ENCODE measurements at places on chromosomes 4 and X.
A peak's percentile ranks its signal among the peaks of the same experiment; 100 is the strongest.

DNA sequence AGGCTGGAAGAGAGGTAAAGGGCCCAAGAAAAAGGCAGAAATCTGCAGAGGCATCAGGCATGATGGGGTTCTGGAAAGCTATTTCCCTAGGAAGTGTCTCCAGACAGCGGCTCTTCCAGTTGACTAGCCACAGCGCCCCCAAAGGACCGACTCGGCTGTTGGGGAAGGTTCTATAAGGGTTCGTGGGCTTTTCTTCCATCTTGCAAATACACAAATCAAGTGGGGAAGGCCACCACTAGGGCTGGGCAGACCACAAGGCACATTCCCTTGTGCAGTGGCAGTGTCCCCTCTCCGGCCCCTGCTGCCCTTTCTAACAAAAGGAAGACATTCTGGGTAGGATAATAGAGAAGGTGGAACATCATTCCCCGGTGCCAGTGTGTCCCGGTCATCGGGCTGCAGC, 18.2 kb downstream of the BCOR start:
- no peak for DNase-seq

GRCh38 chrX:56813318-56813837, 84.3 kb downstream of the NBDY start:
- DNase-seq: peak; percentile 63

DNA sequence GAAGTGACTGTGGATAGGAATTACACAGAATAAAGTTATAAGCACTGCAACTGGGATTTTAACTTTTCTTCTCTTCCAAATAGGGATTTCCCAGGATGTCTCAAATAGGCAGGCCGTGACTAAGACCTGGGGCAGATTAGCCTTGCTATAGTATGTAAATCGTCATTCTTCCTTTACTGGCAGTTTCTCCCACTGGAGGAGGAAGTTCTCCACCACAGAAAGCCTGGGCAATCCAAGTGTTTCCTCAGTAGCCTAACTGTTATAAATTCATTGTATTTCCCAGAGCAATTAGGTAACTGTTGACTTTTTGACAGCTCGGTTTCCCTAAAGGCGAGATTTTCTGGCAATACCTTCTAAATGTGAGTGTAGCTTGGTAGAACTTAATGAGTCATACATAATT, at the start of gene TNIP3:
Gene TNIP3, minus strand, starts transcription at position 31 of the 400 bp plus-strand sequence. CDS start 196 bp downstream, outside the sequence.
- DNase-seq: peak; percentile 54

- DNase-seq: no peak
Measured at GRCh38 chr4:100087743-100088142, 102.5 kb downstream of the DDIT4L start.

- DNase-seq: no peak
Measured at GRCh38 chr4:122911588-122911987, 10.8 kb downstream of the NUDT6 start.

DNA sequence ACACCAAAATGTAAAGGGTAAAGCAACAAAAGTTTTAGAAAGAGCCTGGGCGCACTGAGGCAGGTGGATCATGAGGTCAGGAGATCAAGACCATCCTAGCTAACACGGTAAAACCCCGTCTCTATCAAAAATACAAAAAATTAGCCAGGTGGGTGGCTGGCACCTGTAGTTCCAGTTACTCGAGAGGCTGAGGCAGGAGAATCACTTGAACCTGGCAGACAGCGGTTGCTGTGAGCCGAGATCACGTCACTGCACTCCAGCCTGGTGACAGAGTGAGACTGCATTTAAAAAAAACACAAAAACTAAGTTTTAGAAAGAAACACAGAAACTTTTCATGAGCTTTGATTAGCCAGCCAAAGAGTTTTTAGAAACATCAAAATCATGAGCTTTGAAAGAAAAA, 76.5 kb downstream of the APBB2 start:
- no peak for DNase-seq

DNA sequence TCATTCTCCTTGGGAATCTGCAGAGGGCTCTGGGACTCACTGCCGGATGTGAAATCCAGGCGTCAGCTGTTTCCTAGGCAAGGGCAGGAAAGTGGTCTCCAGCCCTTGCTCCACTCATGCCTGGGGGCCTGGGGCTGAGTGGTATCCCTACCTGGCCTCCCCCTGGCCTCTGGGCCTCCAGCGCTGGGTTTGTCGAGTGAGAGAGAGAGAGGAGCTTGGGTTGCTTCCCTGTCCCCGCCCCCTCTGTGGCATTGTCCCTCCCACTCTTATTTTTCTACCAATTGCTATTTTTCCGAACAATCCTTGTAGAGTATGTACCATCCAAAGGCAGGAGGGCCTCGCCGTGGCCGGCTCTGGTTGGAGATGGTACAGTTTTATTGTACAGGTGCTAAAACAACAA, 53.1 kb downstream of the ELF4 start:
- DNase-seq: no peak

- DNase-seq: no peak
Measured at GRCh38 chr4:20292739-20293138, 41.0 kb downstream of the SLIT2 start.

DNA sequence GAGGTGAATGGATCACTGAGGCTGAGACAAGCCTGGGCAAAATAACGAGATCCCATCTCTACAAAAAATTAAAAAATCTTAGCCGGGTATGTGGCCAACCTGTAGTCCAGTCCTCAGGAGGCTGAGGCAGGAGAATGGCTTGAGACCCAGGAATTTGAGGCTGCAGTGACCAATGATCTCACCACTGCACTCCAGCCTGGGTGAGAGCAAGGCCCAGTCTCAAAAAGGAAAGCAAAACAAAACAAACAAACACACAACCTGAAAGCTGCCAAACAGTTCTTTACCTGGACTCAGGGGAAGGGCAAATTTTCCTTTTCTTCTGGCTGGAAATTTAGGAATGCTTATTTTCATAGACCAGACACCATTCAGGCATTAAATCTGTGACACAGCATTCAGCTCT, 163.1 kb upstream of the FAT1 start:
- no peak for DNase-seq

DNA sequence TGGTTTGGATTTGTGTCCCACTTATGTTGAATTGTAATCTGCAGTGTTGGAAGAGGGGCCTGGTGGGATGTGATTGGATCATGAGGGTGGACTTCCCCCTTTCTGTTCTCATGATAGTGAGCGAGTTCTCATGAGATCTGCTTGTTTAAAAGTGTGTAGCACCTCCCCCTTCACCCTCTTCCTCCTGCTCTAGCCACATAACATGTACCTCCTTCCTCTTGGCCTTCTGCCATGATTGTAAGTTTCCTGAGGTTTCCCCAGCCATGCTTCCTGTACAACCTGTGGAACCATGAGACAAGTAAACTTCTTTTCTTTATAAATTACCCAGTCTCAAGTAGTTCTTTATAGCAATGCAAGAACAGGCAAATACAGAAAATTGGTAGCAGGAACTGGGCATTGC, 138.7 kb downstream of the INPP4B start:
- no peak for DNase-seq

GRCh38 chrX:38154818-38155217, 65.9 kb downstream of the SRPX start:
- DNase-seq: no peak

DNA sequence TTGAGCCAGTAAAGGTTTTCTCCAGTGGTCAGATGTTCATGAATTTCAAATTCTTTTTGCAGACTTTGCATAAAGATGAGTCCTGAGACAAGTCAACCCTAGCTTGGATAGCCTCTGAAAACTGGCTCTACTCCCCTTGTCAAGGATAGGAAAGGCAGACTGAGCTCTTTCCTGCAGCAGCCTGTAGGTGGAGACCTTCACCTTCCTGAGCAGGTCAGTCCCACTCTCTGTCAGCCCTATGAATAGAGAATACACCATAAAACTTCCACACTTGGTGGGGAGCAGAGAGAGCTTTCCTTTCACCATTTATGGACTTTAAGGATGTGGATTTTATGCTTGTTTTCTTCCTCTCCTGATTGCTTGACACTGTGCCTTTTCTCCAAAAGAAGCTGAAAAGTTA, 41.9 kb downstream of the PCDH19 start:
- no peak for DNase-seq

All from HFFc6 (cell line).